ENCODE measurements at places on chromosomes 5 and 9. TPM values are rescaled to one million over a fixed set of nuclear protein-coding genes. Genes with fewer than 3 reads are reported as not detected.

DNA sequence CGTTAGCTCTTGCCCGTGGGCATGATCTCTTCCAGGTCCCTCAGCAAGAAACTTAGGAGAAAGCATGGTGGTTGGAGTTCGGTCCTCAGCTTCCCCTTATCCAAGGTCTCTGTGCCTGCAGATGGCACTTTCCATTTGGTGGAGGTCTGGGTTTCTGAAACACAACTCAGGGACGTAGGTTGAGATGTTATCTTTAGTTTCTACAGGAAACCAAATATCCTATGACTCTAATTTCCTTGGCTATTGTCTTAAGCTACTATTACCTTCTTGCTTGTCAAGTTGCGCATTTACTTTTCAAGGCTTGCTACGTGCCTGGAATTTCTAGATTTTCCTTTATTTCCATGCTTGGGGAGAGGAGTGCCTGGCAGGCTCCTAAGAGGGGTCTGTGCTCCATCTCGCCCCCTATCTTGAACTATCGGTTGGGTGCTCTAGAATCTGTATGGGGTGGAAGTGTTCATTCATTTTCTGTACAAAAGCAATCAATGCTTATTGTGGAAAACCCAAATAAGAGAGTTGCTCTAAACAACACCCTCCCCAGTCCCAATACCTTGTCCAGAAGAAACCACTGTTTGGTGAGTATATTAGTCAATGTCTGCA is 32.9 kb upstream of the KCNIP1 start:
- no peak for DNase-seq

DNA sequence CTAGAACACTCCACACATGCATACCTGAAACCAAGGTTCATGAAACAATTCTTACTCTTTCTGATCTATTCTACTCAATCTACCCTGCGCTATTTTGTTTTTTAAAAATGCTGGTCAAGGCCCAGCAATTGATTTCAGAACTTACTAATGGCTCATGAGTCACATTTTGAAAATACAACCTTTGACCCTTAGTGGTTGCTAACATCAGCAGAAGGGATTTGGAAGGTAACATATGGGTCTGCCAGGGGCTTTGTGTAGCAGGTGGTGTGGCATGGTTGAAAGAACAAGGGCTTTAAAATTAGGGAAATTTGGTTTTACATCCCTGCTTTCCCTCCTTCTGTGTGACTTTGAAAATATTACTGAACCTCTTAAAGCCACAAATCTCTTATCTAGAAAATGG is 101.4 kb downstream of the ATG10 start:
- no peak for DNase-seq

DNA sequence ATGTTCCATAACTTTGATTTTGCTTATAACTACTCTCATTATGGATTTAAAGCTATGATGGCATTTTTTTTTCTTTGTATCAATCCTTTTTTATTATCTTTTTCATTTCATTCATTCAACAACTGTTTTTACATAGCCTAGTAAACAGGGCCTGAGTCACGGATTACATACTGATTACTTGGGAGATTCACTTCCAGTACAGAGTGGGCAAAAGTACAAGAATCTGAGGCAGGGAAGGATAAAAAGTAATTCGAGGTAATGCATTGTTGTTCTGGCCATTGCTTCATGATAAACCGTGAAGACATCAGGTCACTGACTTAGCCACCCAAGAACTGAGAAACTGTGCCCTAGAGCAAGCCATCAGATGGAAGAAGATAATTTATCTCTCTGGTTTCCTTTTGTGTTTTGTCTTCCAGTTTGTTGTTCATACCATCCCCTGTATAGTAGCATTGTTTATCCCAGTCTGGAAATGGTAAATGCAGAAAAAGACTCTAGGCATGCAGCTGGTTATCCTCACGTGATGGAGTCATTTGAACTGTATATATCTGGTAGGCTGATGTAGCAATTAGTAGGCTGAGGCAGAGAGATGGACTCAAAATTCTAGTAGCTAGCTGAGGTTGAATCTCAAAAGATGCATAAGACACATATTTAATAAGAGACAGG is 145.6 kb downstream of the CNTLN start:
- no peak for DNase-seq

GRCh38 chr5:111699324-111699723 is 57.7 kb downstream of the NREP start:
- DNase-seq: no peak

DNA sequence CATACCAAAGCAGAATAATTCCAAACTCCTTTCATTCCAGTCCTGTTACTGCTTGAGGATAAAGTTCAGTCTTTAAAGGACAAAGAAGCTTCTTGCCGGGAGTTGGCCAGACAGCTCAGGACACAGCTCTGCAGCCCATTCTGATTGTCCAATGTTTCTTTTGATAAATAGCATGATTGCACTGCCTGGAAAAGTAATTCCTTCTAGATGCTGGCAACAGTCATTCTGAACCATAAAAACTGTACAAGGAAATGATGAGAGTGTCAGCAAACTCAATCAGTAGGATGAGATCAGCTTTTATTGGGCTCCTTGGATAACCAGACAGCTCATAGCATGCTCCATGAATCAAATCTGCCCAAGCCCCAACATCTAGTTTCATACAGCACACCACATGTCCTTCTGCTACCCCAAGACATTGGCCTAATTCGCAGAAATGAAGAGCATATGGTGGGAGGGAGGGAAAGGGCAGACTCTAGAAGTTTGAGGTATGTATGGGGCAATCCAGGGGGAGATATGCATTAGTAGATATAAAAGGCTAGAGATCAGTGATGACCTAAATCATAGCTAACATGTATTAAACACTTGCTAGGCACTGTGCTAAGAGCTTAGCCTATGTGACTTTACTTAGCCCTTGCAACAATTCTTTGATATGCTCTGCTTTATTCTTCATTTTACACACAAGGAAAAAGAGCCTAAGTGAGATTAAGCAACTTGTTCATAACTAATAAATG is 219.9 kb upstream of the NREP start:
- DNase-seq: no peak

DNA sequence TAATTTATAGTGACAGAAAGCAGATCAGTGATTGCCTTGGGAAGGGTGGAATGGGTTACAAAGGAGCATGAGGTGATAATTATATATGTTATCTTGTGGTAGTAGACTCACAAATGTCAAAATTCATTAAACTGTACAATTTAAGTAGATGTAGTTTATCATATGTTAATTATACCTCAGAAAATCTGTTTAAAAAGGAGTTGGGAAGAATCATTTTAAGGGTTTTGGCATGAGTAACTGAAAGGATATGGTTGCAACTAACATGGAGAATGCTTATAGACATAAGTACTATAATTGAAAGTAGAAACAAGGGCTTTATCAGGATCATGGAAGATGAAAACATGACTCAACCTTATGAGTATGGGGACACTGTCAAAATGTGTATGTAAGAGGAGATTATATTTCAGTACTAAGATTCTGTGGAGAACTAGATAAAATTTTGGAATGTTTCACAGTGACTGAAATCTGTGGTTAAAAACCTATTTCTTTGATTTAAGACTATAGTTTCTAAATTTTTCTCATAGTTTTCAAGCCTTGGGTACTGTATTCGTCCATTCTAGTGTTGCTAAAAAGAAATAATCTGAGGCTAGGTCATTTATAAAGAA is 73.3 kb downstream of the FCHO2 start:
- DNase-seq: no peak

DNA sequence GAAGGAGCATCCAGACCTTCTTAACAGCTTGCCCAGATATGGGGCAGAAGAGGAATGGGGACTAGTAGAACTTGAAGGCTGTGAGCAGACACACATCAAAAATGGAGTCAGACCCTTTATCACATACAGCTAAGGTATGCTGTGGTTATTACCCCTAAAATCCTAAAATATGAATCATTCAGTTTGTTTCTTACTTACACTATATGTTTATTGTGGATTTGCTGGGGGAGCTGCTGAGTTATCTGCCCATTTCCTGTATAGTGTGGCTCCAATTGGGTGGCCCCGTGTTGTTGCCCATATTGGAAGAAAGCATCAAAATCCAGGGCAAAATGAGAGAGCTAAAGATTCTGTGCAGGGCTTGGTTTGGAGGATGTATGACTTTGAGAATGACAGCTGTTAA is 56.9 kb downstream of the AP3S1 start:
- DNase-seq: peak; percentile 18

GRCh38 chr9:34185778-34186551 is 7.1 kb downstream of the UBAP1 start:
- DNase-seq: peak; percentile 92

DNA sequence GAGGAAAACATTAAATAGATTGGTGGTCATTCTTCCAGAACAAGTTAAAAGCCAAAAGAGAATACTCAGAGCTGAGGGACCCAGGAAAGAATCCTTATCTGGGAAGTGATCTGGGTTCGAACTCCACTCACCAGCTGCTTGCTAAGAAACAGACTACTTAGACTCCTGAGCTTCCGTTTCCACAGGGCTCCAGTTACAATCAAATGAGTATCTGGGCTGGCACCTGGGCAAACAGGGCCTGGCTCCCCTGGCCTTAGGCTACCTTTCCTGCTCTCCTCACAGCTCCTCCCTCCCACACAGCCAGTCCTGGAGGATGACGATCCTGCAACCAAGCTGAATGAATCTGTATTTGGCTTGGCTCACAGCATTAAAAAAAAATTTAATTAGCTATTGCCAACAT is 2.5 kb downstream of the MAPK9 start:
- DNase-seq: no peak

PKD2L2 gene
- total RNA-seq: not detected

TMEM171 gene
- 10.7 TPM for total RNA-seq

All from H4 (cell line).